ENCODE measurements at places on chromosomes 4 and X.

DNA sequence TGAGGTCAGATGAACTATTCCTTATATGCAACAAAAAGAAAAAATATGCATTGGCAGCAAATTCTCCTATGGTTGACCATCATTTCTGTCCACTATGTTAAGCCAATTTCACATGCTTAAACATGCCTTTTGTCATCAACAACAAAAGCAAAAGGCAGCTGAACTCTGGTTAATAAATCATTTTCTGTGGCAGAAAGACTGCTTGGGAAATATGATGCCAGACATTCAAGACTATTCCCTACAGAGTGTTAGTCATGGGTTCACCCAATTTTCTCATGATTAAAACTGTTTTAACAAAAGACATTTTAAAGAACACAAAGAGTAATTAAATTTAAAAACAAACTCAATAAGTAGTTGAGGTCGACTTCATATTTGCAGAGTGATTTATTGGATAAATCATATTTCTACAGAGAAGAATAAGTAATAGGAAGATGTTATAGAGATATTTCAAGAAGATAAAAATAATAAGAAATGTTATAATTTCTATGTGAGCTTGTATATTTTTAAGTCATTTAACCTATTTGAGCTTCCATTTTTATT lies 890.6 kb downstream of the STPG2 start:
- no peak for DNase-seq

GRCh38 chr4:108068442-108068841 lies 78.8 kb downstream of the HADH start:
- DNase-seq = no peak

DNA sequence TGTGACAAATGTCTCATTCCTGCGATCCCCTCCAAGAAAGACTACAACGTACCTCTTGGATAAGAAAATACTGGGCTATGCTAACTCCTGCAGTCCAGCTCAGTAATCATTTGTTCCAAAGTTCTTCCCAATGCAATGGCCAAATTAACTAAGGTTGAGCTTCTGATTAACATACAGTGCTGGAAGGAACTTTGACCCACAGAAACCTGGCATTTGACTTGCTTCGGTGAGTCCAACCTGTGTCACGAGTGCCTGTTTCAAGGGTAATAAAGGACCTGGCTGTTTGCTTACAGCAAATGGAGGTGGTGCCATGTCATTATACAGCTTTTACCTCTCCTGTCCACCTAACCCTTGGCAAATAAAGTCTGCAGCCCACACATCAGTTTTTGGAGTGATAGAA lies 83.2 kb downstream of the RBM47 start:
- no peak for DNase-seq

GRCh38 chr4:3206439-3207100 lies 42.4 kb upstream of the MSANTD1 start:
- no peak for DNase-seq

- DNase-seq = no peak
These were observed 23.3 kb upstream of the ANXA5 start for GRCh38 chr4:121720109-121720508.

GRCh38 chr4:99856166-99856565 lies 38.1 kb downstream of the LAMTOR3 start:
- DNase-seq = no peak

GRCh38 chrX:41480508-41481260 lies 33.5 kb downstream of the NYX start:
- no peak for DNase-seq

- no peak for DNase-seq
These were observed 1.1 kb upstream of the DUSP21 start for GRCh38 chrX:44842550-44843317.

DNA sequence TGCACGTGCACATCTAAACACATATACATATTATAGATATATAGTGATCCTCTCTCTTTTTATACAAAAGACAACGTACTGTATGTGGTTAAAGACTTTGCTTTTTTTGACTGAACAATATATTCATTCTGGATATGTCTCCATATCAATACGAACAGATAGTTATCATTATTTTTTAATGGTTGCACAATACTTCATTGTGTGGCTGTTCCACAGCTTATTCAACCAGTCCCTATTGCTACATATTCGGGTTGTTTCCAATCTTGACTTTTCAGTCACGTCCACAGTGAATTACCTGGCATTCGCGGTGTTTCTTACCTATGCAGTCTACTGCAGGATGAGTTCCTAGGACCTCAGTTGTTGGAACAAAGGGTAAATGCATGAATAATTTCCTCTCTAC lies 53.1 kb downstream of the FGFBP1 start:
- DNase-seq = no peak

- DNase-seq = no peak
These were observed 119.0 kb downstream of the RTL3 start for GRCh38 chrX:78540171-78540570.

DNA sequence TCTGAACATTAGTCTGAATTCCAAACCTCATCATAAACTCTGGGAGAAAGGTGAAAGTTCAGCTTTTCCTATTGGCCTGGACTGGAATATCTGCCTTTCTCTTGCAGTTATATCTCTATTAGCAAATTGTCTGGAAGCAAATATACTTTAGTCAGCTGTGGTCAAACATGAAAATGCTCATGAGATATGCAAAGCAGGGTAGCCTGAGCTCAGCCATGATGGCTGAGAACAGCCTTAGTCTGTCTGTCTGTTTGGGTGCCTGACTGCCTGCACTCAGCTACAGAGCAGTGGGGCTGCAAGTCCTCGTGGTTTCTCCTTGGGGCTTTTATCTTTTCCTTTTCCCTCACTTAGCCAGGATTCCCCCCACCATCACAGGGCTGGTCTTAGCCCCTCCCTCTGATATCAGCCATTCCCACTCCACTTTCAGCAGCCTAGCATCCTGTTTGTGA lies 19.5 kb upstream of the PGRMC2 start:
- no peak for DNase-seq

GRCh38 chrX:114635986-114636385 lies 52.1 kb downstream of the HTR2C start:
- DNase-seq = no peak

- DNase-seq = no peak
These were observed 17.0 kb downstream of the SDAD1 start for GRCh38 chr4:75973766-75974165.

GRCh38 chr4:150367326-150367725 lies 214.6 kb upstream of the MAB21L2 start:
- DNase-seq = no peak

GRCh38 chrX:149829751-149830191 lies 48.0 kb downstream of the MAGEA9 start:
- DNase-seq = no peak

DNA sequence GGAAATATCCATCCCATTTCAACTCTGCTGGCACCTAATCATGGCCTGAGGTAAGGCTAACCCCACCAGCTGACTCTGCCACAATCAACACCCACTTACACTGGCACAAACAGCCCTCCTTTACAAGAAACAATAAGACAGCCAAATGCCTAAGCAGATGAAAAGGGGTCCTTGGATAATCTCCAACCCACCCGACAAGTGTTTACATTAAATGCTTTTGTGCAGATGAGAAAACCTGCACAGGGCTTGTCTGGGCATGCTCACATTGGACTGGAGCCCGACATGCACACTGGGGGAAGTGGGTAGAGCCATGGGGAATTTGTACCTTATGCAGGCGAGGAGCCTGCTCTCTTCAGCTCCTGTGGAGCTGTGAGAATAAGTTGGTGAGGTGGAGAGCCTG lies 138.9 kb upstream of the ITM2A start:
- DNase-seq = no peak

DNA sequence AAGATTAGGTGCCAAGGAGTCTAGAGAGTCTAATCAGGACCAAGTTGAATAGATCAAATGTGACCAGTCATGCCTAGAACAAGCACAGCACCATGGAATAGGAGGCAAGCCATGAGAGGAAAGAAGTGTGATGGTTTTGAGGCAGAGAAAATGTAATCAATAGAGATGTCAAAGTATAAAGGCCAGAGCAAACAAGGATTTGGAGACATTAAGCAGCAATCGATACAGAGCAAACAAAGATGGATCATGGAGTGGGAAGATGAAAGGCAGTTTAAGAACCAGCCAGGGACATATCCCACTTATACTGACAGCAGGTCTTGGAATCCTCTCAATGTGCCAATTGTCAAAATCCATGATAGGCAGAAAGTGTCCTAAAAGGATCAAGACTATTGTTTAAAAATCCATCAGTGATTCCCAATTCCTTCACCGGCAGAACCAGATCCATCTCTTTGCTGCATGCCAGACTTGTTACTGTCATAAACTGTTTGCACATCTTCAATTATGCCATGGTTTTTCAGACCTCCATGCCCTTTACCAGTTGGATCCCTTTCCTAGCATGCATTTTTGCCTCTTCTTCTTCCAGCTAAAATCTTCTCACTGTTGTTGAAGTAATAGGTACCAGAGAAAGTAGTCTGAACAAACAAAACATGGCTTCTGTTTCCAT lies 520.7 kb upstream of the ARX start:
- no peak for DNase-seq

DNA sequence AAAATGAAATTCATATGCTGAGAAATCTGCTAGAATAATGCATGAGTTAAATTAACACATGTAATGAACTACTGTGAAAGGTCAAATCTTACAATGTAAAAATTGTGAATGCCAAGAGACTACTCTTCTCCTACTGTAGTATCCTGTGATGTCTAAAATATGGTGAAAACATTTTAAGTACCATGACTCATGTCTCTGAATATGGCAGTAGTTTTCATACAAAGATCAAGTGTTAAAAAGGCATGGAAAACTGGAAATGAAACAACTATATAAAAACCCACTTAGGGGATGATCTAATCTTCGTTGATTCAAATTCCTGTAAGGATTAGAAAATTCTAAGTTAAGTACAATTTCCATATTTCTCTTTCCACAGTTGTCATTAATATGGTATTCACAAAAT lies 221.3 kb downstream of the PPP3CA start:
- no peak for DNase-seq

DNA sequence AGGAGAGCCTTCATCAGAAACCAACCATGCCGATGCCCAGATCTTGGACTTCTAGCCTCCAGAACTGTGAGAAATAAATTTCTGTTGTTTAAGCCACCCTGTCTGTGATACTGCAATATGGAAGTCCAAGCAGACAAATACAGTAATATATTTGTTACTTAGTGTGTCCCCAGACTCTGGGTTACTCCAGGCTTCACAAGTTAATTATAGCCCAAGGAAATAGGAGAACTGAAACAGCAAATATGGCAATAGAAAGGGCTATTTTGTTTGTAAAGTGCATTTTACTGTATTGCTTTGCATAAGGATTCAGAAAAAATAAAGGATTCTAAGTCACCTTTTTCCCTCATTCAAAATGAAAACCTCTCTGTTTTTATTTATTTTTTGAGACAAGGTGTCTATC lies 15.7 kb downstream of the TIGD4 start:
- DNase-seq = no peak

- DNase-seq = no peak
These were observed 10.0 kb upstream of the S100G start for GRCh38 chrX:16639966-16640365.

DNA sequence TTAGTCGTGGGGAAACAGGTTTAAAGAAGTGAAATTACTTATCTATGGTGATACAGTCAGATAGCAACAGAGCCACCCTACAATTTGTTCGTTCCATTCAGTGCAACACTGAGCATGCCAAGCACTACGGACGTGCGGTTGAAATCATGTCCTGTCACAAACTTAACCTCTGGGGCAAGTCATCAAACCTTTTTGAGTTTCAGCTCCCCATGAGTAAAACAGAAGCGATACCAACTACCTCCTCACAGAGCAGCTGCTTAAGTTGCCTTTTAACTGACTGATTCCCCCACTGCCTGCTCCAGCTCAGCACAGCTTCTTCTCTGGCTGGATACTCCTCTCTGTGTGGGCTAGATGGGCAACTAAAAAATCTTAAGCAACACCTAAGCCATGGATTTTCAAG lies 36.0 kb downstream of the LHFPL1 start:
- DNase-seq = no peak

GRCh38 chr4:2934077-2934812 lies 29.0 kb downstream of the NOP14 start:
- no peak for DNase-seq

DNA sequence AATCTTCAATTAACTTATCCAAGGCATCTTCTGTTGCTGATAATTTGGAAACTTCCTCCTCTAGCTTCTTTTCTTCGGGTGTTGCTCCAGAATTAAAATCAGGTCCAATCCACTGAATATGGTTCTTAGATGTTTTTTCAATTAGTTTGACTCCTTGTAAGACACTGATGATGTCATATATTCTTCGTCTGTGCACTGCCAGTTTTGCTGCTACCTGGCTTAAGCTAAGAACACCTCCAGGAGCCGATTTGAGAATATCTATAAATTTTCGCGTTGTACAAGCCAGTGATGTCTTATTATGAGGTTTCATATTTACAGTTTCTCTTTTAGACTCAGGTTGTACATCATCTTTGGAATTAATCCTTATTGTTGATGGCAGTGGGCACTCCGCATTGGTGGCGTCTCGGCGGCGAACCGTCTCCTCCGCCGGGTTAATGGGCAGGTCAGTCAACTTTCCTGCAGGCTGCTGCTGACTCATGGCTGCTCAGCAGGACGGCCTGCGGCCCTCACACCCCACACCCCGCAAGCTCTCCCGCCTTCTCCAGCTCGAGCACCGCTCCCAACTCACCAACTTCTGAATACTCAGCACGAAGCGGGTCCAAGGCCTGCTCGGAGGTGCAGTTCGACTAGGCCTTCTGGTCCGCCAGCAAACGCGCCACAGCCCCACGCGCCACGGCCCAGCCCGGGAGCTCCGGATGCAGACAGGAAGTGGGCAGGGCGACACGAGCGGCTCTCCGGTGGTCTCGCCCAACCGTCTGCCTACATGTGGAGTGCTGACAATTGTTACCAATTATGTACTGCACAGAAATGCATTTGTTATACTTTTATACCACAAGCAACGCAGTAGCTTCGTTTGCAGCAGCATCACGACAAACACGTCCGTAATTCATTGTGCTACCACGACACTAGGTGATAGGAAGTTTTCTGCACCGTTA lies 49.2 kb upstream of the FHL1 start:
- DNase-seq = no peak

DNA sequence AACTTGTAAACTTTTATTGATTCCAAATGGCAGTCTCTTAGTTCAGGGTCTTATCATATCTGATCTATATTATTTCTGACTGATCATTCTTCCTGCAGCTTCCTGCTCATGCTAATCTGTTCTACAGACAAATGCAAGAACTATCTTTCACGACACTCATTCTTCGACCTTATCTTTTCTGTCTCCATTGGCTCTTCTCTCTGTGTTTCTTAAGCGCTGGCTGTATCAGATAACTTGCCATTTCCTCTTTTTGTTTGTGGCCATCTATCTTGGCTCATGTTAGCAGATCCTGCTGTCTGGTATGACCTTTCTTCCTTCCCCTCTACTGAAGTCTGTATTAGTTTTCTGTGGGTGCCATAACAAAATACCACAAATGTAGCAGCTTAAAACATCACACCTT lies 230.5 kb upstream of the PUDP start:
- no peak for DNase-seq
